Adrenal gland (tissue), 19 donors: ENCODE measurements at places on chromosomes 2 and 18. TPM values are rescaled to one million over a fixed set of nuclear protein-coding genes. Genes with fewer than 3 reads are reported as not detected.

Gene SLC5A7
- not detected for total RNA-seq

Gene GPBAR1
- total RNA-seq = 2.9 TPM

Gene MAP2
- total RNA-seq = 11.8 TPM

Gene NPC1
- total RNA-seq = 1,631 TPM

- H3K36me3 ChIP-seq = no peaks in the 10 kb centered on the region
- no peak overlapping the region for H3K4me3 ChIP-seq
- no peak for DNase-seq
- no peak overlapping the region for H3K27ac ChIP-seq
- H3K4me1 ChIP-seq = no peaks in the 10 kb centered on the region
- H3K27me3 ChIP-seq = no peaks in the 10 kb centered on the region
Observed at GRCh38 chr2:179443180-179443579, 178.5 kb upstream of the SESTD1 start.
